ENCODE measurements at places on chromosomes 1 and 21.

- peaks cover 17% of the 10 kb centered on the region for H3K4me1 ChIP-seq
- H3K4me3 ChIP-seq: peak within 1 kb of the TSS; percentile 95
- H3K27ac ChIP-seq: peak within 1 kb of the TSS; percentile 76
- H3K36me3 ChIP-seq: peaks cover 5% of the 10 kb centered on the region
- peak; percentile 83 for DNase-seq
Measured at GRCh38 chr1:20507564-20508410, at the start of gene MUL1. Gene MUL1, minus strand, starts transcription at chr1:20508151. Its CDS starts 127 bp downstream, at chr1:20508024.

- no peaks in the 10 kb centered on the region for H3K36me3 ChIP-seq
- peak overlapping the region; percentile 75 for H3K27ac ChIP-seq
- H3K4me1 ChIP-seq: peaks cover 44% of the 10 kb centered on the region
- peak overlapping the region; percentile 97 for H3K4me3 ChIP-seq
Measured at GRCh38 chr1:46203738-46204405, 738 bp downstream of the LURAP1 start.

- DNase-seq: no peak
- peaks cover 10% of the 10 kb centered on the region for H3K27me3 ChIP-seq
- H3K27ac ChIP-seq: no peak overlapping the region
- H3K4me3 ChIP-seq: no peak overlapping the region
- H3K36me3 ChIP-seq: no peaks in the 10 kb centered on the region
Measured at GRCh38 chr1:226510453-226510852, 38.1 kb upstream of the STUM start.

DNA sequence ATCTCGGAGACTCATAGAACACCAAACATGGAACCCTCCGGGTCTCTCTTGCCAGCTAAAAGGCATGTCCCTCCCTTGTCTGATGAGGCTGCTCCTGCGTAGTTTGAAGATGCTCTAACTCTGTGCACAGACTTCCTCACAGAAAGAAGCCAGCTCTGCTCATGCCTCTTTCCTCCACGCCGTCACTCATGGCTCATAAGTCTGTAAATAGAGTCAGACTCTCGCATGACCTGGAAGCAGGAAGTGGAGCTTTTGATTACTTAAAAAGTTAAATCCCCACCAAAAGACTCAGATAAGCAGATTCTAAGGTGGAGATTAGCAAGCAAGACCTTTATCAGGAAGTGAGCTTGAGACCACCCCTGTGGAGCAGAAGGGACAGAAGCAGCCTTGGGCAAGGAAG is 171.6 kb downstream of the TRIM33 start:
- H3K27ac ChIP-seq: no peak overlapping the region
- peaks cover 14% of the 10 kb centered on the region for H3K4me1 ChIP-seq
- H3K27me3 ChIP-seq: peaks cover 8% of the 10 kb centered on the region
- no peak overlapping the region for H3K4me3 ChIP-seq
- no peak for DNase-seq
- no peaks in the 10 kb centered on the region for H3K36me3 ChIP-seq

DNA sequence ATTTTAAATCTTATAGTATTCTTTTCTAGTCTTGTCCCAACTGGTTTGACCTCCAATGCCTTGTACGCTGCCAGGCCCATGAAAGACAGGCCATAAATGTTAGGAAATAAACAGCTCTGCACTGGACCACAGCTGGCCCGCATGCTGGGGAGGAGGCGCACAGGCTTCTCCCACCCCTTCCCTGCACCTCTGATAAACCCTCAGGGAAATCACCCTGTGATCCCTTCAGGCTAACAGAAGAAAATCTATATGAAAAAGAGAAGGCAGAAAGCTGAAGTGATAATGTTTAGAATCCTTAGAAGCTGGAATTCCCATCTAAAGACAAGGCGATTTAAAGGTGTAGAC is 41.5 kb downstream of the COLGALT2 start:
- H3K36me3 ChIP-seq: peaks cover 8% of the 10 kb centered on the region
- H3K4me3 ChIP-seq: no peak overlapping the region
- no peak for DNase-seq
- H3K4me1 ChIP-seq: peaks cover 28% of the 10 kb centered on the region
- H3K27ac ChIP-seq: no peak overlapping the region
- no peaks in the 10 kb centered on the region for H3K27me3 ChIP-seq
